ENCODE measurements at places on chromosomes 4 and X. TPM values are rescaled to one million over a fixed set of nuclear protein-coding genes. Genes with fewer than 3 reads are reported as not detected.

GRCh38 chrX:102712981-102713625 is 855 bp downstream of the GPRASP2 start:
- DNase-seq, result no peak
- H3K4me1 ChIP-seq, result peaks cover 15% of the 10 kb centered on the region
- H3K27ac ChIP-seq, result no peak overlapping the region
- H3K4me3 ChIP-seq, result peak overlapping the region; percentile 52
- peaks cover 29% of the 10 kb centered on the region for H3K27me3 ChIP-seq
- no peaks in the 10 kb centered on the region for H3K36me3 ChIP-seq

DNA sequence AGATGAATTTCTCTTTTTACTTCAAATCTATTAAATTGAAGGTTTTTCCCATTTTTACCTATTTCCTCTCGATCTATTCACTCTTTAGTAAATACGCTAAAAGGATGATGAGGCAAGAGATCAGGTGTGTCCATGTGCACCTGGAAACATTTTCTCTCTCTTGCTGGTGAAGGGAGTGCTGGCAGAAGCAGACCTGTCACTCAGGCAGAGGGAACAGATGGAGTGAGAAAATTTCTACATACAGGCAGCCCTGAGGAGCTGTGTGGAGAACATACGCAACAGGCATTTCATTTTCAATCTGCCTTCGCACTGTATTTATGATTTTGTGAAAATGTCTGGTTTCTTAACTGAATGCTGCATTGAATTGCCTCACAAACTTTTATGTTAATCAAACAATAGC is 249.5 kb downstream of the GPM6A start:
- no peak for DNase-seq
- H3K27ac ChIP-seq, result no peak overlapping the region
- H3K4me3 ChIP-seq, result no peak overlapping the region
- no peaks in the 10 kb centered on the region for H3K4me1 ChIP-seq
- no peaks in the 10 kb centered on the region for H3K27me3 ChIP-seq

C4orf51 gene
- not detected for total RNA-seq

GRCh38 chrX:21374163-21374993 is at the start of gene CNKSR2:
TSS of gene CNKSR2 (plus strand) at chrX:21374418. CDS start at chrX:21374898, 480 bp downstream.
- H3K4me1 ChIP-seq, result peaks cover 27% of the 10 kb centered on the region
- peak within 1 kb of the TSS; percentile 85 for H3K27ac ChIP-seq
- H3K27me3 ChIP-seq, result no peaks in the 10 kb centered on the region
- H3K4me3 ChIP-seq, result peak within 1 kb of the TSS; percentile 85
- H3K36me3 ChIP-seq, result no peaks in the 10 kb centered on the region

GRCh38 chrX:124440695-124441094 is 94.3 kb downstream of the SH2D1A start:
- DNase-seq, result no peak
- H3K4me3 ChIP-seq, result no peak overlapping the region
- no peaks in the 10 kb centered on the region for H3K36me3 ChIP-seq
- no peak overlapping the region for H3K27ac ChIP-seq
- no peaks in the 10 kb centered on the region for H3K27me3 ChIP-seq
- peaks cover 5% of the 10 kb centered on the region for H3K4me1 ChIP-seq

- H3K36me3 ChIP-seq, result no peaks in the 10 kb centered on the region
- no peaks in the 10 kb centered on the region for H3K4me1 ChIP-seq
- DNase-seq, result no peak
- H3K27me3 ChIP-seq, result no peaks in the 10 kb centered on the region
- H3K27ac ChIP-seq, result no peak overlapping the region
Observed at GRCh38 chrX:148156986-148157385, 175.8 kb downstream of the FMR1NB start.

DNA sequence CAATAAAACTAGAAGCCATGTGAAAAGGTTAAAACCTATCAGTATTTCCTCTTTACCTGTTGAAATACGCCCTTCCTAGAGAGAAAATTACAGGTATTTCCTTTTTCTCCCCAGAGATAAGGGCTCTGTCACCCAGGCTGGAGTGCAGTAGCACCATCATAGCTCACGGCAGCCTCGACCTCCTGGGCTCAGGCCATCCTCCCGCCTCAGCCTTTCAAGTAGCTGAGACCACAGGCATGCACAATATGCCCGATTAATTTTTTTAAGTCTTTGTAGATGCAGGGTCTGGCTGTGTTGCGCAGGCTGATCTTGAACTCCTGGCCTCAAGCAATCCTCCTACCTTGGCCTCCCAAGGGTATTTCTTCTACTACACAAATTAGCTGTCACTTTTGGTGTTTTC is 154.4 kb downstream of the HNRNPD start:
- peaks cover 7% of the 10 kb centered on the region for H3K4me1 ChIP-seq
- H3K27ac ChIP-seq, result no peak overlapping the region
- no peaks in the 10 kb centered on the region for H3K36me3 ChIP-seq
- no peak overlapping the region for H3K4me3 ChIP-seq
- no peak for DNase-seq

GRCh38 chr4:80489798-80490197 is 154.3 kb downstream of the CFAP299 start:
- DNase-seq, result no peak
- no peak overlapping the region for H3K4me3 ChIP-seq
- no peaks in the 10 kb centered on the region for H3K27me3 ChIP-seq
- H3K27ac ChIP-seq, result no peak overlapping the region

SOWAHB gene
- total RNA-seq, result not detected

- DNase-seq, result no peak
- no peak overlapping the region for H3K27ac ChIP-seq
- no peaks in the 10 kb centered on the region for H3K36me3 ChIP-seq
- H3K4me3 ChIP-seq, result no peak overlapping the region
- H3K4me1 ChIP-seq, result peaks cover 12% of the 10 kb centered on the region
Observed at GRCh38 chr4:3375688-3376087, 66.1 kb upstream of the HGFAC start.

GRCh38 chrX:51598899-51599298 is 19.8 kb downstream of the CENPVL3 start:
- no peak overlapping the region for H3K27ac ChIP-seq
- H3K4me3 ChIP-seq, result no peak overlapping the region
- H3K36me3 ChIP-seq, result no peaks in the 10 kb centered on the region
- no peaks in the 10 kb centered on the region for H3K4me1 ChIP-seq
- no peak for DNase-seq
- H3K27me3 ChIP-seq, result peaks cover 11% of the 10 kb centered on the region

GRCh38 chr4:26058537-26058936 is 144.5 kb downstream of the SMIM20 start:
- H3K27me3 ChIP-seq, result no peaks in the 10 kb centered on the region
- no peaks in the 10 kb centered on the region for H3K36me3 ChIP-seq
- peaks cover 11% of the 10 kb centered on the region for H3K4me1 ChIP-seq

- no peak overlapping the region for H3K27ac ChIP-seq
- H3K4me3 ChIP-seq, result no peak overlapping the region
- no peaks in the 10 kb centered on the region for H3K4me1 ChIP-seq
- no peak for DNase-seq
- H3K27me3 ChIP-seq, result no peaks in the 10 kb centered on the region
Observed at GRCh38 chr4:8028884-8029568, 89.4 kb upstream of the AFAP1 start.

DNA sequence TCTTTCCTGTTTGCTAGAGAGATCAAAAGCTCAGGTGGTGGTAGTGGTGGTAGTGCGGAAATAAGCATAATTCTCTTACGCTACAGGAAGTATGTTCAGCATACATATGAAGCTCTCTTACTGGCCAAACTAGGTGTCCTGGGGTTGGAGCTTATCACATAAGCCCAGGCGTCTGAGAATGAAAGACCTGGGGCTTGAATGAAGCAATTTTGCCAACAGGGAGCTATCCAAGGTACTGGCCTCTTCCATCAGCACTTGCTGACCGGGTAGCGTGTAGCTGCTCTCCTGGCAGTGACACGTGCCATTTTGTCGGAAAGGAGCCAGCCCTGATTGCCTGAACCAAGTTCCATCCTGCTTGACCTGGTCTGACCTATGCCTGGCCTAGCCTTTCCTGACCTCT is 65.9 kb upstream of the HPF1 start:
- peaks cover 12% of the 10 kb centered on the region for H3K4me1 ChIP-seq
- H3K27me3 ChIP-seq, result no peaks in the 10 kb centered on the region
- no peaks in the 10 kb centered on the region for H3K36me3 ChIP-seq
- peak; percentile 64 for DNase-seq
- peak overlapping the region; percentile 21 for H3K27ac ChIP-seq

DNA sequence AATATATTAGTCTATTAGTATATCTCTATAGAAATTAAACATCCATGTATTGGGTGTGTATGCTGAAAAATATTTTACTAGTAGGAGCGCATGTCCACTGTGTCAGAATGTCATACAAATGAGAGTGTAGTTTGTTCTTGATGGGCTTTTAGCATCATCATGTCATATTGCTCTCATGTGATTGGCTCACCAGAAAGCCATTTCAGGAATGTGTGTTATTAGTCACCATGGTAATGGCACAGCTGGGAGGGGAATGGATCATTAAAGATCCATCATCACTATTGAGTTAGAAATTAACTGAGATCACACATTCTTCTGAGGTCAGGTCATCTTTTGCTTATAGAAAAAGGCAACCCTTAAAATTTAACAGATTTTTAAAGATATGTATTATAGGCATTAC is 77.3 kb downstream of the PHEX start:
- no peak for DNase-seq

RNF175 gene
- total RNA-seq, result not detected

DNA sequence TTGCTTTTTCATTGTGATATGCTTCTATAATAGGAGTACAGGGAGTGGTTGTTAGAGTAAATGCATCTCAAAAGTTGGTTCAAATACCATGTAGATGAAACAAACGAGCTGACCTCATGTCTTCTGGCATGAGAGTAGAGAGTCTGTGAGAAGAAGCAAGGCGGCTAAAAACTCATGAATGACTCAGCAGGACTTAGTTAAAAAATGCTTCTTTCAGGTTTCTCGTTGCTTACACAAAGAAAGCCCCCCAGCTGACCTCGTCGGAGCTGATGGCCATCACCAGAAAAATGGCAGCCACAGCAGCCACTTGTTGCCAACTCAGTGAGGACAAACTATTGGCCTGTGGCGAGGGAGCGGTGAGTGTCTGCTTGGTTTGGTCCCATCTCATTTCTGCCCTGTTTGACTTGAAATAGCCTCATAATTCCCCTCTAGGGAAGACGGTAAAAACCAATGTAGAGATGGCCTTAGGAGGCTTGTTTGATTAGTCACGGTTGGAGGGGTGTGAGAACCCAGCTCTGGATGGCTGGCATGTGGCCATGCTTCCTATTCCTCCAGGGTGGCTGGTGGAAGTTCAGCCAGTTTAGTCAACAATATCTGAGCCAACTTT is 14.5 kb downstream of the AFP start:
- H3K27ac ChIP-seq, result no peak overlapping the region
- no peak overlapping the region for H3K4me3 ChIP-seq
- no peaks in the 10 kb centered on the region for H3K36me3 ChIP-seq
- DNase-seq, result no peak
- H3K27me3 ChIP-seq, result peaks cover 3% of the 10 kb centered on the region

MAGEA1 gene
- total RNA-seq, result not detected

CHRDL1 gene
- total RNA-seq, result not detected

ARHGEF38 gene
- total RNA-seq, result not detected

- no peak overlapping the region for H3K27ac ChIP-seq
- H3K4me3 ChIP-seq, result no peak overlapping the region
- DNase-seq, result no peak
- no peaks in the 10 kb centered on the region for H3K36me3 ChIP-seq
- H3K27me3 ChIP-seq, result no peaks in the 10 kb centered on the region
- no peaks in the 10 kb centered on the region for H3K4me1 ChIP-seq
Observed at GRCh38 chrX:3501833-3502535, 155.5 kb upstream of the MXRA5 start.

DNA sequence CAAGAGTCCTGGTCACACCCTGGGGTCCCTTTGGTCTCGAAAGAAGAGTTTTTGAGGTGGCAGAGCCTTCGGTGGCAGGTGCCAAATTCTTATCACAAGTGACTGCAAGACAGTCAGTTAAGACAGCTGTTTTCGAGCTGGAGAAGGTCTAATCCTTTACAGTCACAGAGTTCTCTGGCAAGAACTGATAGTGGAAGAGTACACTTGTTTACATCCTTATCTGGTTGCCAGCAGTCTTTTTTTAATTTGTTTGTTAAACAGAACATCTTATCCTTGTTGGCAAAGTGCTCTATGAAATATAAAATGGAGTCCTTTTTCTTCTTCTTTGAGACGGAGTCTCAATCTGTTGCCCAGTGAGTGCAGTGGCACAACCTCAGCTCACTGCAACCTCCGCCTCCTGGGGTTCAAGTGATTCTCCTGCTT is 50.4 kb upstream of the ELOVL6 start:
- H3K36me3 ChIP-seq, result no peaks in the 10 kb centered on the region
- H3K27me3 ChIP-seq, result peaks cover 18% of the 10 kb centered on the region
- H3K27ac ChIP-seq, result no peak overlapping the region
- H3K4me1 ChIP-seq, result no peaks in the 10 kb centered on the region

DNA sequence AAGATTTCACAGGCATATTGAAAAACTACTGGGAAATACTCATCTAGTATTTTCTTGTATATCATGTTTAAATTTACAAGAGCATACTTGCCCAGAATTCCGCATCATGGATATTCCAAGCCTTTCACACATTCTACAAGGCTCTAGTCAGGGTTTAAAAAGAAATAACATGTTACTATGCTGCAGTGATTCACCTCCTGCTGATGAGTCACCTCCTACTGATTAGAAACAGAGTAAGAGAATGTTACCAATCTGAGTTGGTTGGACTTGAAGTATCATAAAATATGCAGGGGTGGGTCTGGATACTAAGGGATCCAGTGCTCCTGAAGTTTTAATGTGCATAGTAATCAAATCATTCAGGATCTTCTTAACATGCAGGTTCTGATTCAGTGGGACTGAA is 192.0 kb upstream of the ANK2 start:
- no peak overlapping the region for H3K4me3 ChIP-seq
- H3K4me1 ChIP-seq, result no peaks in the 10 kb centered on the region
- H3K36me3 ChIP-seq, result no peaks in the 10 kb centered on the region
- H3K27ac ChIP-seq, result no peak overlapping the region

GRCh38 chrX:23844502-23845138 is 61.6 kb downstream of the SAT1 start:
- no peak for DNase-seq
- peaks cover 2% of the 10 kb centered on the region for H3K36me3 ChIP-seq
- H3K27me3 ChIP-seq, result no peaks in the 10 kb centered on the region
- no peak overlapping the region for H3K27ac ChIP-seq
- no peaks in the 10 kb centered on the region for H3K4me1 ChIP-seq

DNA sequence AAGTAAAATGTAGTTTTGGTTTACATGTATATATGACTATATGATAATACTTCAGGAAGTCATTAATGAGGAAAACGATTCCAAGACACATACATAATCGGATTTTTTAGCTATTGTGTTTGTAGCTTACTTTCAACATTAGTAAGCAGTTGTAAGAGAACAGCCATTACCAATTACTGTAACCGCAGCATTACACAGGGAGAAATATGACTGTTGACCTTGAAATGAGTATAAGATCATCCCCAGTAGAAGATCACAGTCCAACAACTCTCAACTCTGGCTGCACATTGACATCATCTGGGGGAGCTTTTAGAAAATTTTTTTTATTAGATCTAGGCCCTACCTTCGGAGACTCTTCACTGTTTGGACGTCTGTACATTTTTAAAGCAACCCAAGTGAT is 762.0 kb upstream of the MAGEB2 start:
- no peaks in the 10 kb centered on the region for H3K27me3 ChIP-seq
- no peaks in the 10 kb centered on the region for H3K36me3 ChIP-seq
- no peak overlapping the region for H3K27ac ChIP-seq
- H3K4me3 ChIP-seq, result no peak overlapping the region
